ENCODE measurements at places on chromosomes 2 and 18. TPM values are rescaled to one million over a fixed set of nuclear protein-coding genes. Genes with fewer than 3 reads are reported as not detected.

CCT4 gene
- 101 TPM for total RNA-seq

HSPD1 gene
- total RNA-seq: 129 TPM

RESP18 gene
- total RNA-seq: not detected

RAD51AP2 gene
- not detected for total RNA-seq

CAPN14 gene
- total RNA-seq: 0.53 TPM

STON1 gene
- total RNA-seq: 3.1 TPM

MARCHF4 gene
- total RNA-seq: not detected

SEPTIN2 gene
- 362 TPM for total RNA-seq

CLEC4F gene
- total RNA-seq: not detected

GREB1L gene
- not detected for total RNA-seq

SP9 gene
- not detected for total RNA-seq

CRACDL gene
- total RNA-seq: 1.1 TPM

PSTPIP2 gene
- 13.3 TPM for total RNA-seq

OBSL1 gene
- total RNA-seq: not detected

TMEM163 gene
- total RNA-seq: not detected

CFAP65 gene
- not detected for total RNA-seq

DYNAP gene
- total RNA-seq: not detected

C2orf92 gene
- total RNA-seq: 13.3 TPM

G6PC2 gene
- total RNA-seq: not detected

- H3K4me1 ChIP-seq: no peaks in the 10 kb centered on the region
- peaks cover 3% of the 10 kb centered on the region for H3K27me3 ChIP-seq
- H3K27ac ChIP-seq: no peak overlapping the region
- H3K36me3 ChIP-seq: no peaks in the 10 kb centered on the region
- no peak overlapping the region for H3K4me3 ChIP-seq
These were observed 158.0 kb downstream of the CSRNP3 start for GRCh38 chr2:165627470-165627869.

GRCh38 chr2:203451689-203452088 is 83.4 kb downstream of the RAPH1 start:
- no peak overlapping the region for H3K27ac ChIP-seq
- no peaks in the 10 kb centered on the region for H3K27me3 ChIP-seq
- no peak overlapping the region for H3K4me3 ChIP-seq
- no peaks in the 10 kb centered on the region for H3K36me3 ChIP-seq
- H3K4me1 ChIP-seq: no peaks in the 10 kb centered on the region

- no peak overlapping the region for H3K27ac ChIP-seq
- no peaks in the 10 kb centered on the region for H3K27me3 ChIP-seq
- H3K36me3 ChIP-seq: no peaks in the 10 kb centered on the region
- DNase-seq: no peak
- H3K4me3 ChIP-seq: no peak overlapping the region
These were observed 105.3 kb upstream of the FAM98A start for GRCh38 chr2:33704406-33704855.

DNA sequence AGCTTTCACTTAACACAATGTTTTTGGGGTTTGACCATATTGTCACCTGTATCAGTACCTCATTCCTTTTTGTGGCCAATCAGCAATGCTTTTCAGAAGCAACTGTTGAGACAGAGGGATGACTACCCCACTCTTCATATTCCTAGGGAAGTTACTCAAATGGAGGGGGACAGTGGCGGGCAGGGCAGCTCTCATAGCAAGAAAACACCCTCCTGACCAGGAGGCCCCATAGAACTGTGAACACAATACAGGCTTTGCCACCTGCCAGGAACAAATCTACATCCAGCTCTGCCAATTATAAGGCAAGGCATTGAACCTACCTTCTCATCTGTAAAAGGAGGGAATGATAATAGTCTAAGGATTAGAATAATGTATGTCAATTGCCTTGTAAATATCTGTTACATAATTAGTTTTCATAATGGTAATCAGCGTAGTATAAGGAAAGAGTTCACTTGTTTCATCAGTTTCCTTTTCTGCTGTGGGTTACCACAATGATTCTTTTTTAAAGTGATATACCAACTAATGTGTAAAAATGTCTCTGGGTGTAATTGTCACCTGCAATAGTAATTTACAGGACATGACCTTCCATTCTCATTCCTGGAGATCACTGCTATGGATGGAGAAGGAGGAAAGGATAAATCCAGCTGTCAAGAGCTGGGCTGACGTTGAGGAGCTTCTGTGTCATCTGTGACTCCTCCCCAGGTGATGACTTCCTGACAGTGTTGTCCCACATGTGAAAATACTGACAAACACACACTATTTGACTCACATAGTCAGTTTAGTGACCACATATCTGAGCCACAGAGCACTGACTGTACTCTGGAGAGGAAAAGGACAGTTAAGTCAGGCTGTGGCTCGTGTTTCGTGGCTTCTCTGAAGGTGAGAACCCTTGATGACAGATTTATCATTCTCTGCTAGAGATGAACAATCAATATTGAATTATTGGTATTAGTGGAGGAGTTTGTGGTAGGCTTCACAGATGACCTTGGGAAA is 13.5 kb downstream of the ALPK2 start:
- H3K4me3 ChIP-seq: peak overlapping the region; percentile 12
- H3K27me3 ChIP-seq: no peaks in the 10 kb centered on the region
- peak; percentile 78 for DNase-seq
- H3K36me3 ChIP-seq: no peaks in the 10 kb centered on the region

GRCh38 chr2:230906471-230907230 is 18.4 kb downstream of the GPR55 start:
- no peak for DNase-seq
- H3K4me1 ChIP-seq: peaks cover 17% of the 10 kb centered on the region
- no peak overlapping the region for H3K27ac ChIP-seq
- H3K36me3 ChIP-seq: no peaks in the 10 kb centered on the region
- H3K4me3 ChIP-seq: no peak overlapping the region

- no peaks in the 10 kb centered on the region for H3K27me3 ChIP-seq
- H3K36me3 ChIP-seq: no peaks in the 10 kb centered on the region
- no peak overlapping the region for H3K27ac ChIP-seq
- no peak overlapping the region for H3K4me3 ChIP-seq
These were observed 221.8 kb upstream of the CTAGE1 start for GRCh38 chr18:22639561-22639960.

GRCh38 chr18:46042571-46043123 is 29.4 kb downstream of the PSTPIP2 start:
- no peak overlapping the region for H3K4me3 ChIP-seq
- H3K4me1 ChIP-seq: peaks cover 46% of the 10 kb centered on the region
- H3K36me3 ChIP-seq: no peaks in the 10 kb centered on the region
- H3K27me3 ChIP-seq: no peaks in the 10 kb centered on the region
- H3K27ac ChIP-seq: no peak overlapping the region
- DNase-seq: no peak

GRCh38 chr2:197500503-197501131 is 438 bp downstream of the HSPE1 start:
- no peak for DNase-seq
- H3K36me3 ChIP-seq: peaks cover 30% of the 10 kb centered on the region
- peak overlapping the region; percentile 87 for H3K4me3 ChIP-seq
- no peaks in the 10 kb centered on the region for H3K27me3 ChIP-seq
- H3K27ac ChIP-seq: peak overlapping the region; percentile 77

GRCh38 chr2:176643646-176644045 is 374.4 kb downstream of the MTX2 start:
- no peaks in the 10 kb centered on the region for H3K36me3 ChIP-seq
- peaks cover 20% of the 10 kb centered on the region for H3K27me3 ChIP-seq
- H3K4me3 ChIP-seq: no peak overlapping the region
- DNase-seq: no peak
- no peak overlapping the region for H3K27ac ChIP-seq
- H3K4me1 ChIP-seq: no peaks in the 10 kb centered on the region

DNA sequence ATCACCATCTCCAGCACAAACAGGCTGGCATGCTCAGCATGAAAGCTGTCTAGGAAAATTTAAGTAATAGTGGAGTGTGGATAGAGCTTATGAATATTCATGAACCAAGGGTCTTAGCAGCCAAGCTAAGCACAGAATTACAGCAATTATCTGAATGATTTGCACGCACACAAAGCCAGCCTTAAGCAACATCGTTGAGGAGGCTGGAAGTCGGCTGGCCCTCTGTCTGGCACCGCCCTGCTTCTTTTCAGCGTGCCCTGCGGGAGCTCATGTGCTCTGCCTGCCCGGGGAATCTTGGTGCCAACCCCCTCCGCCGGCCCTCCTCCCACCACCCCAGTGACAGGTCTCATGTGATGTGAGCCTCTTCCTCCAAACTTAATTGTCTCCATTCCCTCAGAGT is 540.1 kb downstream of the CMPK2 start:
- H3K4me3 ChIP-seq: no peak overlapping the region
- H3K36me3 ChIP-seq: no peaks in the 10 kb centered on the region
- no peaks in the 10 kb centered on the region for H3K27me3 ChIP-seq
- DNase-seq: no peak
- H3K4me1 ChIP-seq: no peaks in the 10 kb centered on the region

DNA sequence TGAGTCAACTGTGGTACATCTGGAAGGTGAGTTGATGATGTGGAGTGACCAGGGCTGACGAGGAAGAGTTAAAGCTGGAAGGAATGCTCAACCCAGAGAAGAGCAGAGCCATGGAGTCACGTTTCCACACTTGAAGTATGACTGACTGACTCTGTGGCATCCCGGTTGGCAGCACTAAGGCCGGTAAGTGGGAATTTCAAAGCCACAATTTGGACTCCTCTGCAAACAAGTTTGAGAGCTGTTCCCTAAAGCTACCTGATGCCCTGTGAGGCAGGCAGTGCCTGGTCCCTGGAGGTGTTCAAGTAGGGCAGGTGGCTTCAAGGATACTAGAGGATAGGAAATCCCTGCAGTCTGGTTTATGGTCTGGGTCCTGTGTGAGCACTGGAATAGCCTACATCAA is 69.3 kb upstream of the ITGB6 start:
- no peaks in the 10 kb centered on the region for H3K36me3 ChIP-seq
- H3K27me3 ChIP-seq: no peaks in the 10 kb centered on the region
- peak overlapping the region; percentile 30 for H3K4me3 ChIP-seq
- H3K27ac ChIP-seq: no peak overlapping the region

- no peaks in the 10 kb centered on the region for H3K27me3 ChIP-seq
- H3K4me3 ChIP-seq: no peak overlapping the region
- no peak for DNase-seq
- H3K36me3 ChIP-seq: no peaks in the 10 kb centered on the region
- H3K4me1 ChIP-seq: no peaks in the 10 kb centered on the region
These were observed 600.4 kb upstream of the KLHL29 start for GRCh38 chr2:22784566-22784965.

DNA sequence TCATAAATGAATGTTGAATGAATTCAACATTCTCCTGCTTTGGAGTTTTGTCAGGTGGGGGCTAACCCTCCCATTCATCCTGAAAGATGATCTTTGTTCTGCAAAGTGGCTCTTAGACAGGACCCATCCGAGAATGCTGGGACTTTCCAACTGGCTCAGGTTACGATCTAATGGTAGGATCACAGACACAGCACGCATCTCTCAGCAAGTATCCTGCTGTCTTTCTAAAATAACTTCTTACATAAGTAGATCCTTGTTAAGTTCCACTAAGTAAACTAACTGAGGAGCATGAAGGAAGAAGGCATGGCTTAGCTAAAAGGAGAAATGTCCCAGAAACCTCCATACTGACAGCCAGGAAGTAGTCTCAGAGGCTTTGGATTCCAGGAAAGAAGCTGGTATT is 23.7 kb downstream of the CYP27A1 start:
- no peak overlapping the region for H3K27ac ChIP-seq
- no peaks in the 10 kb centered on the region for H3K36me3 ChIP-seq
- H3K4me1 ChIP-seq: peaks cover 13% of the 10 kb centered on the region
- peaks cover 14% of the 10 kb centered on the region for H3K27me3 ChIP-seq

- DNase-seq: no peak
- no peaks in the 10 kb centered on the region for H3K4me1 ChIP-seq
- H3K27ac ChIP-seq: no peak overlapping the region
- H3K36me3 ChIP-seq: no peaks in the 10 kb centered on the region
- H3K4me3 ChIP-seq: no peak overlapping the region
These were observed 22.0 kb downstream of the KATNAL2 start for GRCh38 chr18:46939337-46939963.

GRCh38 chr18:57864615-57865121 is 61.6 kb upstream of the ATP8B1 start:
- no peak overlapping the region for H3K27ac ChIP-seq
- no peaks in the 10 kb centered on the region for H3K4me1 ChIP-seq
- no peaks in the 10 kb centered on the region for H3K36me3 ChIP-seq
- no peak for DNase-seq

GRCh38 chr2:199459286-199460100 is 1.8 kb upstream of the SATB2 start:
- no peak for DNase-seq
- peaks cover 60% of the 10 kb centered on the region for H3K27me3 ChIP-seq
- H3K36me3 ChIP-seq: no peaks in the 10 kb centered on the region
- H3K4me1 ChIP-seq: peaks cover 48% of the 10 kb centered on the region
- no peak overlapping the region for H3K27ac ChIP-seq
- peak overlapping the region; percentile 73 for H3K4me3 ChIP-seq

DNA sequence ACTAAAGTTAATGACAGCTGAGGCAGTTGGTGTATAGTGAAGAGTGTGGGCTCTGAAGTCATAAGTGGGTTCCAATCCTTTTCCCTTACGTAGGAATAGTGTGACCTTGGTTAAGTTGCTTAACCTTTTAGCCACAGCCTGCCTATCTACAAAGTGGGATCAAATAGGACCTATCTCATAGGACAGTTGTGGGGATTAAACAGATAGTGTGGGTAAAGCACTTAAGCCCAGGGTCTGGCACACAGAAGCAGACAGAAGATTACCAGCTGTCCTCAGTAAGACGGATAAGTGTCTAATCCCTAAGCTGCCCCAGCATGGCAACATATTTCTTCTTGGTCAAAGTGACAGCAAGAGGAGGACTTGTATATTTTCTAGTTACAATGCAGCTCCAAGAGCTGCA is 28.2 kb downstream of the UBE2F start:
- no peak for DNase-seq
- H3K36me3 ChIP-seq: peaks cover 3% of the 10 kb centered on the region
- H3K27me3 ChIP-seq: no peaks in the 10 kb centered on the region

- H3K4me3 ChIP-seq: no peak overlapping the region
- peak; percentile 77 for DNase-seq
- H3K4me1 ChIP-seq: peaks cover 77% of the 10 kb centered on the region
- H3K27me3 ChIP-seq: no peaks in the 10 kb centered on the region
- H3K36me3 ChIP-seq: no peaks in the 10 kb centered on the region
These were observed 10.9 kb downstream of the RBMS1 start for GRCh38 chr2:160482673-160483072.

DNA sequence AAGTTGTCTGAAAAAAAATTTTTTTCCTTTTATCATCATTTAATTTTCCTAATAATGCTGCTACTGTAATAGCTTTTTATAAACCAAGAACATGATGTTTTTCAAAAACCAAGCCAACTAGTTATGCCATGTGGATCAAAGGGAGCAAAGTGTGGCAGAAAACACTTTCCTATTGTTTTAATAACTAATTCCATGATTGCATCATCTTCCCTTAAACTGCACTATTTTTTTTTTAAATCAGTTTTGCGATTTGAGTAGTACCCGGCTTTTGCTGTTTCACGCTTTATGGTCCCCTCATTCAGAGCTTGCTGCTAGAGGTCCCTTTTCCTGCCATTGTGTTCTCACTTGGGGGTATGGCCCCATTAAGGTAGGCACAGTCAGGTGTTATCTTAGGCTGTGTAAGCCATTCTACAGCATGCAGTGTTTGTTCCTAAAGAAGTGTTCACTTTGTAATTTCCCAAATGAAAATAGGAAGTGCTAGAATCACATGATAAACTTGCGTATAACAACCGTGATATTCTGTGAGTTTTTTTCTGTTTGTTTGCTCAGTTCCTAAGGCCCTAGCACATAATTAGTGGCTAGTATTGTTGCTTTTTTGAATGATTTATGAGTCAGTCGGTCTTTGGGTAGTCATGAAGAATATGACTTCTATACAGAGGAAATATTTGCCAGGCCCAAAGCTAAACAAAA is 225.8 kb downstream of the PTGR3 start:
- H3K4me1 ChIP-seq: no peaks in the 10 kb centered on the region
- no peak overlapping the region for H3K27ac ChIP-seq
- no peak for DNase-seq
- H3K27me3 ChIP-seq: no peaks in the 10 kb centered on the region
- no peak overlapping the region for H3K4me3 ChIP-seq
